H9 (cell line): ENCODE measurements at places on chromosomes 1 and 21.

DNA sequence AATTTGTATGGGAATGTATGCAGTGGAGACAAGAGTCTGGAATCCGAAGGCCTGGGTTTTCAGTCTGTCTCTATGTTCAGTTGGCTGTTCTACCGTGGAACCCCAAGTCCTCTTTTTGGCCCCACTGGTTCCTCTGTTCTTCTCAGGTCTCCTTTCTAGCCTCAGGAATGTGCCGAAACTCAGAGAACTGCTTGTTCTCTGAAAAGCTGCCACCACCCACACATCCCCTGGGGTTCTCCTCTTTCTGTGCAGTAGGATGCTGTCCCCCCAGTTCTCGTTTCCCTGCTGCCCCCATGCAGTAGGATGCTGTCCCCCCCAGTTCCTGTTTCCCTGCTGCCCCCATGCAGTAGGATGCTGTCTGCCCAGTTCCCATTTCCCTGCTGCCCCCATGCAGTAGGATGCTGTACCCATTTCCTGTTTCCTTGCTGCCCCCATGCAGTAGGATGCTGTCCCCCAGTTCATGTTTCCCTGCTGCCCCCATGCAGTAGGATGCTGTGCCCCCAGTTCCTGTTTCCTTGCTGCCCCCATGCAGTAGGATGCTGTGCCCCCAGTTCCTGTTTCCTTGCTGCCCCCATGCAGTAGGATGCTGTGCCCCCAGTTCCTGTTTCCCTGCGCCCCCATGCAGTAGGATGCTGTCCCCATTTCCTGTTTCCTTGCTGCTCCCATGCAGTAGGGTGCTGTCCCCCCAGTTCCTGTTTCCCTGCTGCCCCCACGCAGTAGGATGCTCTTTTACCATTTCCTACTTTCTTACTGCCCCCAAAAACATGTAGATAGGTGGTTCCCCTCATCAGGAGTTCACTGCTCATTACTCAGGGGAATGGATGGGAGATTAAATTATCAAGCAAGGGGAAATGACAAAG, 35.3 kb downstream of the OPTC start:
- no peak for DNase-seq

- DNase-seq: no peak
Measured at GRCh38 chr1:202649553-202650392, 60.5 kb downstream of the SYT2 start.

DNA sequence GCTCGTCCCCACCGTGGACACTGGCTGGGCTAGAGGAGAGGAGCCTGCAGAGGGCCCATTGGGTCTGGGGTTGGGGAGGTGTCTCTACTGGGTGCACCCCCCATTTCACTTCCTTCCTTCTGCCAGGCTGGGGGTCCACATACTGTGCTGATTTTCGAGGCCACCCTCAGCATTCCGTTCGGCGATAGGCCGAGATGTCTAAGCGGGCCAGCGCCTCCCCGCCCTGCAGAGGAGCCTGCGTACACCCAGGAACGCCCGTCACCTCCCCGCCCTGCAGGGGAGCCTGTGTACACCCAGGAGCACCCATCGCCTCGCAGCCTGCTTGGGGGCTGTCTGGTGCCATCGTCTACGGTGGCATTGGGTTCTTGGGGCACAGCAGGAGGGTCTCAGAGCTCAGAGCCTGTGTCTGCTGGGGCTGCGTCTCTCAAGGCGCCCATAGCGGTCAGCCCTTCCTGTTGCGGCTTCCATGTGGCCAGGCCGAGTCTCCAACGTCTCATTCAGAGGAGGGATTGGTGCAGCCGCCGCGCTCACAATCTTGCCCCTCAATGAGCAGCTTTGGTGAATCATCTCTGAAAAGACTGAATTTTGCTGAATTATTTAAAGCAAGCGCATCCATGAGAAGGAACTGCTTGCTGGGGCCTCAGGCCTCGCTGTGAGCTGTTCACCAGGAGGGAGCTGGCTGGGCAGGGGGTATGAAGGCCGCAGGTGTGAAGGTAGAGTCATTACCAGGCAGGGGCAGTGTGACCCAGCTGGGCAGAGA, 30.7 kb upstream of the AGPAT3 start:
- DNase-seq: no peak

DNA sequence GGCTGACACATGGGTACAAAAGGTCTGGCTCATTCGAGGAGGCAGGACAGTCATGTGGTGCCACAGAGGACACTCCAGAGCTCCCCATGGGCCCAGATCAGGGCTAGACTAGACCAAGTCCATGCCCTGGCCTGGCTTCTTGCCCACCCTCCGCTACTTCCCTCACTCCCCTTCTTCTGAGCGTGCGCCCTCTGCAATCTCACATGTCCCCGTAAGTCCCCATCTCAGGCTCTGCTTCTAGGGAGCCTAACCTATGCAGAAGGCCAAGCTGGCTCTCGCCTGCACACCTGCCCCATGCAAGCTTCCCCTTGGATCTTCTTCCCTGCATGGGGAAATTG, 553.6 kb downstream of the PTPRU start:
- DNase-seq: no peak

DNA sequence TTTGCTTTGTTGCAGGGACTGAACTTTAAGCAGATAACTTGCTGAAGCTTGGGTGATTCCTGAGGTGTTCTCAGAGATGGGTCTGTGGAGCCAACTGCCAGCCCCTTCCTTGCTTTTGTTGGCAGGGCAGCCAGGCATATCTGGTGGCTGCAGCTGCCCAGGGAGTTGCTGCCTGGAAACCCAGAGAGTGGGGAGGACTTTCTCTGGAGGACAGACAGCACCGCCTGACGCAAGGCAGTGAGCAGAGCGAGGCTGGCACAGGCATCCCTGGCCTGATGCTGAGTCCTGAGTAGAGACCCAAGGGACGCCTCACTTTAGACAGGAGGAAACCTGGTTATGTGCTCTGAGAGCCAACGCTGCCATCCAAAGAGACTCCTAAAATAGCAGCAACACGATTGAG, 9.8 kb upstream of the OLFML2B start:
- no peak for DNase-seq

DNA sequence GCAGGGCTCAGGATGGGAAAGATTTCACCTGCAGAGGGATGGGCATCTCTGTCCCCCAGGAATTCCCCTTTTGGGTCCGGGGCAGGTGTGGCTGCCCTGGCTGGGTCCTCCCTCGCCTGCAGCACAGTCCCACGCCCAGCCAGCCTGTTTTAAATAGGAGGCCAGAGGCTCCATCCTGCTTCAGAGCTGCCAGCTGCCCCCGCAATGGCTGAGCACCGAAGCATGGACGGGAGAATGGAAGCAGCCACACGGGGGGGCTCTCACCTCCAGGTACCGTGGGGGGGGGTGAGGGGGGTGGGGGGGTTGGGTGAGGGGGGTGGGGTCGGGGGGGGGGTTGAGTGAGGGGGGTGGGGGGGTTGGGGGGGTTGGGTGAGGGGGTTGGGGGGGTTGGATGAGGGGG, 3.6 kb downstream of the SCNN1D start:
- peak; percentile 60 for DNase-seq

- DNase-seq: peak; percentile 49
Measured at GRCh38 chr1:187264995-187265602, 436.4 kb downstream of the PLA2G4A start.

DNA sequence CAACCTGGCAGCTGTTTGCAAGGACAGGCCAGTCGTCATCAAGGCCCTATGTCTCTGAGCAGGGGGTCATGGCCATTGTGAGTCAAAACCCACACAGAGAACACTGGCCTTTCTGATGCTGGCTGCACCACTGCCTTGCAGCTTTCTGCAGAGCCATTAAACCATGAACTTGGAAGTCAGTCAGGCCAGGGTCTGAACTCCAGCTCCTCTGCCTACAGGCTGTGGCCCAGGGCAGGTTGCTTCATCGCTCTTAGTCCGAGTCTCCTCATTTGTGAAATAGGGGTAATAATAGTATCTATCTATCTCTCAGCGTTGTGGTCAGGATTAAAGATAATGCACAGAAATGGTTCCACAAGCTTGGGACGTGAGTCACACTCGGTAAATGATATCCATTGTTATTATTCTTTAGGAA, 35.8 kb upstream of the HIVEP3 start:
- DNase-seq: peak; percentile 52

GRCh38 chr1:70509996-70510876, 99.2 kb downstream of the CTH start:
- DNase-seq: no peak

DNA sequence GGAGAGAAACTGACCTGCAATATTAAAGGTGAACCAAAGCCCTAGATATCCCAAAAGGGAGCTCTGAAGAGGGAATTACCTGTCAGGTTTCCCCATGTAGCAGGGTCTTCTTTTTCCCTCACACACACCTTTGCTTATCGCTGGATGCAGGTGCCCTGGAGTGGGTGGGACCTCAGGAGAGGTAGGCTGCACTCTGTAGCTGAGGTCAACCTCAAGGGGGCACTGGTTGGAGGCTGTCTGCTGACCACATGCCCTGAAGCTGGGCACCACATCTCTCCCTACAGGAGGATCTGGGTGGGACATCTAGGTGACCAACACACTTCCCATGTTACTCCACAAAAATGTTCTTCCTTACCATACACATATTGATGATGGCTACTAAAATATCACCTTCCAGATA, 298.7 kb upstream of the USP25 start:
- no peak for DNase-seq

GRCh38 chr1:153357853-153358690, at the start of gene S100A9:
Gene S100A9 (plus strand): TSS chr1:153357854. CDS start chr1:153358284, 430 bp downstream.
- DNase-seq: no peak

GRCh38 chr1:30461640-30462039, 261.7 kb downstream of the MATN1 start:
- DNase-seq: no peak

DNA sequence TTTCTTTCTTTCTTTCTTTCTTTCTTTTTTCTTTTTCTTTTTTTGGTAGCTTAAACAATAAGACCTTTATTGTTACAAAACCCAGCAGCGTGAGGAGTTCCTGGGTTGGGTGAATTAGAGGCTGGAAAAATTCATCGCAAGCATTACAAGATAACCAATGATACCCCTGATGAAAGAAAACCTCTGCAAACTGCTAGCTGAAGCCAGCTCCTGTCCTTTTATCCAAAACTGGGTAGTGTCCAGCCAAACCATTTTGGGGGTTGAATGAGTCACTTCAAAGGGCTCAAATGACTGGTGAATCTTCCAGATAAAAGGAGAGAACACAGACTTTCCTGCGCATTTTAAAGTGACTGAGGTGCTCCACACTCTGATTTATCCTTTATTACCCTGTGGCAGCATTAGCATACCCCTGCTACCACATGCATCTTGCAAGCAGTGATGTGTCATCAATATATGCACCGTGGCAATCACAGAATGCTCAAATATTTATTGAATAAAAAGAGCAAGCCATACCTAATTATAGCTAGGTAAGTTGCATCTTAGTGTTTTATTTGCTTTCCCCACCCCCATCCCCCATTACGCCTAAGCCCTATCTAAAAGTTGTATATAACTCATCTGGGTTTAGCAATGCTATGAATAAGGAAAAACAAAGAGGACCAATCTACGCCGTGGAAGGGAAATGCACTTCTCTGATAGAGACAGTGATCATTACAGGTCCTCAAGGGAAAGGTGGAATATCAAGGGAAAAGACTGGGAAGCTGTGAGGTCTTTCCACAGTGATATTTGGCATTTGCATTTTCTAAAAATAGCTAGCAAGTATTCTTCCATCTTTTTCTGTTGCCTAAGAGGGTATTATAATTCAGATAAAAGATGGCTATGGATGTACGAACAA, 32.4 kb upstream of the CEP350 start:
- no peak for DNase-seq

- DNase-seq: no peak
Measured at GRCh38 chr1:234727018-234727940, 117.3 kb upstream of the IRF2BP2 start.

GRCh38 chr1:29200906-29201594, 19.4 kb upstream of the SRSF4 start:
- no peak for DNase-seq

- no peak for DNase-seq
Measured at GRCh38 chr1:28927648-28928313, 13.4 kb downstream of the EPB41 start.

DNA sequence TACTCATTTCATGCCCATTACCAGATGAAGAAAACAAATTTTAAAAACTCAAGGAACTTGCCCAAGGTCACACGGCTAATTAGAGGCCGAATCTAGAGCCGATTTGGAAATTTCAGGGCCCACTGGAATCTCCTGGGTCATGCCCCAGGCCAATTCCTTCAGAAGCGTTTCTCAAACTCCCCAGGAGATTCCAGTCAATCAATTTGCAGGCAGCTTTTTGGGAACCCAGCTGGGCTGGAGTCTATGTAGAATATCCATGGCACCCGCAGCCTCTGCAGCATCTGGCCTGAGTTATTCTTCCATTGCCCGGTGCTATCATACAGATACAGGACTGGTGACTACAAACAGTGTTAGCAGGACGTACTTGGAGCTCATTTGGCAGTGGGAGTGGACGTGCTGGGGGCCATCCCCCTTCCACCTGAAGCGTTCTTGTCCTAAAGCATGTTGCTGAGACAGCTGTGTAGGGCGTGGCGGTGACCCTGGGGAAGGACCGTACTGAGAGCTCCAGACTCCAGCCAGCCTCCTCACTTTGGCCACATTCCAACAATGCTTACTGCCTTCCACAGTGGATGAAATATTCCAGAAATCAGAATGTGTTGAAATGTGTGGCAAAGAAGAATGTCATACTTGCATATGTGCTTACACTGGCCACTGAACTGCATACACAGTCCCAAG, 38.3 kb downstream of the ABCG1 start:
- DNase-seq: no peak

- DNase-seq: no peak
Measured at GRCh38 chr1:151377150-151377884, 4.8 kb upstream of the SELENBP1 start.

GRCh38 chr1:234495231-234495990, 16.4 kb upstream of the TARBP1 start:
- no peak for DNase-seq

DNA sequence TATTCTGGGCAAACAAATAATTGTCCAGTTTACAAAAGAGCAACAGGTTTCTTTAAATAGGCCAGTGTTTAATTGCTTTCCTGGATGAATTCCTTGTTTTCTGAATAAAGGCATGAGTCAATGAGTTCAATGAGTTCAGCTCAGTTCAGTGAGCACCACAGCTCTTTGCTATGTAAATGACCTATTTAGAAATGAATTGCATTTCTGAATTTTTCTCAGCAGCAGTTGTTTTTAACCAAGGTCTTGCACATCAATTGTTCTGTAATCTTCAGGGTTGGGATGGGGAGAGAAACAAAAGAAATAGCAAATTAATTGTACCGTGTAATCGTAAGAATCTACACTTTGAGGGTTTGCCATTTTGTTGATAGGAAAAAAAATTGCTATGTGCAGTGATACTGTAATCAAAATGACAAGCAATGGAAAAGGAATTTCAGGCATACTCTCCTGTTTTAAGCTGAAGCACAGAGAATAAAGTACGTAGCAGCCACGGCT, 45.7 kb downstream of the MIS18A start:
- DNase-seq: no peak

GRCh38 chr1:156705321-156705917, at the start of gene CRABP2:
Gene CRABP2 (minus strand): TSS chr1:156705583. CDS start chr1:156705446, 137 bp downstream.
- no peak for DNase-seq
